HEK293T (cell line): ENCODE measurements at places on chromosomes 2 and 18.

DNA sequence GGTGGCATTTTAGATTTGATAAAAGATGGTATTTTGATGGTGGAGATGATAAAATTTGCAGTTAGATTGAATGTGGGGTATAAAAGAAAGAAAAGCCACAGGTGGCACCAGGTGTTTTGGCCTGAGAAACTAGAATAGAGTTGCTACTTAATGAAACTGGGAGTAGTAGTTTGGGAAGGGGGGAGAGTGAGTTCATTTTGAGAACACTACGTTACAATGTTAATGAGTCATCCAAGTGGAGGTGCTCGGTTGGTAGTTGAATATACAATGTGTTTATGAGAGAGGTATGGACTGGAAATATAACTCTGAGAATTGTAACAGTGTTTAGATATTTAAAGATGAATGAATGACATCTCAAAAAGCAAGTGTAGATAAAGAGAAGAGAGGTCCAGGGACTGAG, 26.4 kb downstream of the EPG5 start:
- DNase-seq, result no peak

- no peak for DNase-seq
Observed at GRCh38 chr2:68623820-68624219, 19.6 kb upstream of the PROKR1 start.

DNA sequence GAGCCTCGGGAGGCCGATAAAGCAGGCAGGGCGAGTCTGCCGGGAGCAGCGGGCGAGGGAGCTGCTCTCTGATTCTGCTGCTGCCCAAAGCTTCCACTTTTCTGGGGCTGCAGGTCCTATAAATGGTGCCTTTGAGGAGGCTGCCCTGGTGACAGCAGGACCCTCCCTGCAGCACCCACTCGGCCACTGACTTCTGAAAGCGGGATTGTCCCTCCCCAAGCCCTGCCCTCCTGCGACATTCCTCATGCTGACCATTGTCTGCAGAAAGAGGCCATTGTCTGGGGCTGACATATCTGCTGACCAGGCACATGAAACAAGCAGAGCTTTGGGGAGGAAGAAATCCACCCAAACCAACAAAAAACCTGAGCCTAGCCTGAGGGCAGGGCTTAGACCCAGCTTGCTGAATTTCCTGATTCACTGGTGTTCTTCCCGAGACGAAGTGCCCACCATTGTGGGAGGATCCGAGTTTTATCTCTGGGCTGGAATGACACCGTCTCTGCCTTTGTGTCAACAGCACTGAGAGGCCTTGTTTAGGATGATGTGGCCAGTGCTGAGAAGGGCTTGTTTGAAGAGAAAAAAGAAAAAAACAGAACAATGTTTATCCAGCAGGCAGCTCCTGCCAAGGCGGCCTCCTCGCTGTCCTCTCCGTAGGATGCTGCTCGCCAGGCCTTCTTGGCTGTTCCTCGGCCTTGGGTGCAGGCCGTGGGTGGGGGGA, 129.7 kb downstream of the MYCN start:
- DNase-seq, result no peak

DNA sequence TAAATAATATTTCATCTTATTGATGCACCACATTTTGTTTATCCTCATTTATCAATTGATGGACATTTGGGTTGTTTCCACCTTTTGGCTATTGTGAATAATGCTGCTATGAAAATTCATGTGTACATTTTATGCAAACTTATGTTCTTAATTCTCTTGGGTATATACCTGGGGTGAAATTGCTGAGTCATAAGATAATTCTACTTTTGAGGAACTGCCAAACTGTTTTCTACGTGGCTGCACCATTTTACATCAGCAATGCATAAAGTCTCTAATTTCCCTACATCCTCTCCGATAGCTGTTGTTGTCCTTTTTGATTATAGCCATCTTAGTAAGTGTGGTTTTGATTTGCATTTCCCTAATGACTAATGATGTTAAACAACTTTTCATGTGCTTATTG, 116.5 kb upstream of the DLX2 start:
- no peak for DNase-seq
